ENCODE measurements at places on chromosomes 2 and 18. TPM values are rescaled to one million over a fixed set of nuclear protein-coding genes. Genes with fewer than 3 reads are reported as not detected.

DNA sequence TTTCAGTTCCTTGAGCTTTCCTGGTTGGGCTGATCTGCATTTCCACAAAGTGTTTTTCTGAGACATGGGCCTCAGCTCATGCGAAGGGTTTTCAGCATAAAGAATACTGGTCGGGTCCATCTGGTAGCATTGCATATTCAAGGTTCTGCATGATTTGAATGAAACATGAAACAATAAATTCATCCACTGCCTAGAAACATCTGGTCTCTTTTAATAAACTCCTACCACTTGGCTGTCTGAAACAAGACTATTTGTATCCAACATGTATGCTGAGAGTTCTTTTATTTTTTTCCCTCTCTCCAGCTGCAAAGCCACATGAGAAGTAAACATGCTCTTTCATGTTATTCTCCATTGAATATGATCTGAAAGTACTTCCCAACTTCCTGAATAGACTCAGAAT, 314.9 kb upstream of the SOX11 start:
- no peak for DNase-seq

GRCh38 chr2:226002438-226002837, 602.9 kb downstream of the NYAP2 start:
- DNase-seq: no peak

DNA sequence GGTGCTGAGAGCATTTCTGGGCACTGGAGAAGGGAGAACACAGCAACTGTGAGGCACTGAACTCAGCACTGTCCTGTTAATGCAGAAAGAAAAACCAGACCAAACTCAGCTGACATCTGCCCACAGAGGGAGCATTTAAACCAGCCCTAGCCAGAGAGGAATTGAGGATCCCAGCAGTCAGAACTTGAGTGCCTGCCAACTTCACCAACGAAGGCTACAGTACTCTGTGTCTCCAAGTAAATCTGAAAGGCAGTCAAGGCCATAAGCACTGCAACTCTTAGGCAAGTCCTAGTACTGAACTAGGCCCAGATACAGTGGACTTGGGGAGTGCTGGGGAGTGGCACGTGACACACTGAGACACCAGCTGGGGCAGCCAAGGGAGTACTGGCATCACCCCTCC, 176.2 kb upstream of the ZC3H15 start:
- no peak for DNase-seq

GRCh38 chr2:213202011-213202410, 50.6 kb upstream of the IKZF2 start:
- DNase-seq: no peak

DNA sequence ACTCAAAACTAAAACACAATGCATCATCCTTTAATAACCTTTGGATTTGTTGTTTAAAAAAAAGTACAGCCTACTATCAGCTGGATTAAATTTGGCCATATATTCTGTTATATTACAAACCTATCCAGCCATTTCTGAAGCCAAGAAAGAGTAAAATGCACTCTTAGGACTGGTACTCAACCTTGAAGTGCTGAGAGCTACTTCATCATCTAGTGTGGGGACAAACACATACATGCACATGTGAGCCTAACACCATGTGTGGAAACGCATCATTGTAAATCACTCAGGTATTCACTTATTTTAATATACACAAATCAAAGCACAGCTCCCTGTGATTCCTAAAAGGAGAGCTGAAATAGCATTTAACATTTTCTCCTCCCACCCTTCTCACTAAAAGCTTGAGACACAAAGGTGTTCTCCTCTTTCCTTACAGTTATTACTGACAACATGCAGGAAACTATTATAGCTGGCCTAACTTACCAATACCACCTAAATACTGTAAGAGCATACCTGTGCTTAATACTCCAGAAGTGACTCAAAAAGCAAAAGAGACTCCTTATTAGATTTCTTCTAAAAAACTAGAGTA, 7.5 kb downstream of the BAZ2B start:
- DNase-seq: no peak

DNA sequence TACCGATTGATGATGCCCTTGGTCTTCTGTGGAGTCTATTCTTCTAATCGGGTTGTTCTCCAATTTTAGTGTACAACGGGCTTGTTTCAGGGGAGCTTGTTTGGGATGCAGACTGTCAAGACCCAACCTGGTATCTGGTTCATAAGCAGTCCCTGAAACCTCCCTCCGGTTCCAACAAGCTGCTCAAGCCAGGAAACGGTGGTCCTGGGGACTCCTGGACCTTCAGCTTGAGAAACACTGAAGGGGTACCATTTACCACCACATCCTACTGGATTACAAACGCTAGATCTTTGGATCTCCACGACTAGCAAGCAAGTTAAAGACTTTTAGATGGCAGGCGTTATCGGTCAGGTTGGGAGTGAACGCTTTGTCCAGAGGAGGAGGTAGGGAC, 2.0 kb downstream of the BCL2 start:
- DNase-seq: no peak

GPAT2 gene
- 1.3 TPM for polyA plus RNA-seq

L3MBTL4 gene
- 7.3 TPM for polyA plus RNA-seq

SATB2 gene
- polyA plus RNA-seq: 11.6 TPM

AAMP gene
- polyA plus RNA-seq: 117 TPM

CXCR1 gene
- 0.06 TPM for polyA plus RNA-seq

KYNU gene
- 5.5 TPM for polyA plus RNA-seq

FN1 gene
- 495 TPM for polyA plus RNA-seq

All from renal cortex interstitium (tissue), 15 donors.